Tibial artery (tissue), 4 donors: ENCODE measurements at places on chromosomes 2 and 18.

- no peak for DNase-seq
These were observed 149.2 kb upstream of the POU3F3 start for GRCh38 chr2:104704496-104705245.

DNA sequence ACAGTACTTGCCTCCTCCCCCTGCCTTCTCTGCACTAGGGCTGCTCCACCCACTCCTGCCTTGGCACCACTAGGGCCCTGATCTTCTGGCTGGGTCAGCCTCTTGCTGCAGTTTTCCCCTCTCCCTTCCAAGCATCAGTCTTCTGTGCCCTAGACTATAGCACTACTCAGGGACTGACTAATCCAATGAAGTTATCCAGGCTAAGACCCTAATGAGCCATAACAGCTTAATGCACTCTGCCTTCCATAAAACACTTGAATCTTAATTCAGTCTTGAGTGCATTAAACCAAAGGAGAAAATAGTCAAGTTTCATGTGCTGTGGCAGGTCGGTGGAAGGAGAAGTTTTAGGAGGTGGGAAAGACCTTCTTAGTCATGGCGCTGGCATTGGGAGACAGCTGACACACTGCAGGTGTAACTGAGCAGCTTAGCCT, 95.7 kb downstream of the BIN1 start:
- DNase-seq = no peak

DNA sequence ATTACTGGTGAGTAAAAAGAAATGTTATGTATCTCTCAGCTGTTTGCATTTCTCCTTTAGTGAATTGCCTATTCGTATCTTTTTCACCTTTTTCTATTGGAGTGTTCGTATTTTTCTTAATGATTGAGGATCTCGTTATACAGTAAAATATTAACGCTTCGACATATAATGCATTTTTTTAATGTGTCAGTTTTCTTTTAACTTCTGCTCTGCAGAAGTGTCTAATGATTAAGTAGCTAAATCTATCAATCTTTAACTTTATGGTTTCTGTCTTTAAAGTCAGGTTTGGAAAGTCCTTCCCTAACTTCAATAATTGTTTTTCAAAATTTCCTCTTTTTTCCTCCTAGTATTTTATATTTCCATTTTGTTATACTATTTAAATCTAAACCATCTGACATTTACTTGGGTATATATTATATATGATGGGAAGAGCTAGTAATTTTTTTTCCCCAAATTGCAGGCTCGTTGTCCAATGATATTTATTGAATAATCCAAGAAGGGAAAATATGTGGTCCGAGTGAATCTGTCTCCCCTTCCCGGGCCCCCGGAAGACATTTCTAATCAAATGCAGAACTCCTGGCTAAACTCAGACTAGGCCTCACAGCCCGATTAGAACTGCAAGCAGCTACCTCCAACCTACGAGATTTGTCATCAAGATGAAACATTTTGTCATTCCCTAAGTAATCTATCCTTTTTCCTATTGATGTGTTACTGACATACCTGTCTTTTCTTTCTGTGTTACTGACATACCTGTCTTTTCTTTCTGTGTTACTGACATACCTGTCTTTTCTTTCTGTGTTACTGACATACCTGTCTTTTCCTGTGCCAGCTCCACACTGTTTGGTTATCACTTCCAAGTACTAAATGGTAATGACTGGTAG, 17.2 kb downstream of the PCBP1 start:
- DNase-seq = no peak

DNA sequence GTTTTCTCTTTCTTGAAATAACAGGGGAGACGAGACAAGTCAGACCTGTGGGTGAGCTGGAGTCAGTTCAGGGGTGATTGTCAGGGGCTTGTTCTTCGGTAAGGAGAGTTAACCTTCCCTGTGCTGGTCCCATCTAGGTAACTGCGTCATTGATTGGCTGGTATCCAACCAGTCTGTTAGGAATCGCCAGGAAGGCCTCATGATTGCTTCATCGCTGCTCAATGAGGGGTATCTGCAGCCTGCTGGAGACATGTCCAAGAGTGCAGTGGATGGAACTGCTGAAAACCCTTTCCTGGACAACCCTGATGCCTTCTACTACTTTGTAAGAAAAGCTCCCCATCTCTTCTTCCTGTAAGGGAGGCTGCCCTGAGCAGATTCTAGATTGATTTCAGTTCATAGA, 21.3 kb downstream of the PLEK start:
- DNase-seq = no peak

DNA sequence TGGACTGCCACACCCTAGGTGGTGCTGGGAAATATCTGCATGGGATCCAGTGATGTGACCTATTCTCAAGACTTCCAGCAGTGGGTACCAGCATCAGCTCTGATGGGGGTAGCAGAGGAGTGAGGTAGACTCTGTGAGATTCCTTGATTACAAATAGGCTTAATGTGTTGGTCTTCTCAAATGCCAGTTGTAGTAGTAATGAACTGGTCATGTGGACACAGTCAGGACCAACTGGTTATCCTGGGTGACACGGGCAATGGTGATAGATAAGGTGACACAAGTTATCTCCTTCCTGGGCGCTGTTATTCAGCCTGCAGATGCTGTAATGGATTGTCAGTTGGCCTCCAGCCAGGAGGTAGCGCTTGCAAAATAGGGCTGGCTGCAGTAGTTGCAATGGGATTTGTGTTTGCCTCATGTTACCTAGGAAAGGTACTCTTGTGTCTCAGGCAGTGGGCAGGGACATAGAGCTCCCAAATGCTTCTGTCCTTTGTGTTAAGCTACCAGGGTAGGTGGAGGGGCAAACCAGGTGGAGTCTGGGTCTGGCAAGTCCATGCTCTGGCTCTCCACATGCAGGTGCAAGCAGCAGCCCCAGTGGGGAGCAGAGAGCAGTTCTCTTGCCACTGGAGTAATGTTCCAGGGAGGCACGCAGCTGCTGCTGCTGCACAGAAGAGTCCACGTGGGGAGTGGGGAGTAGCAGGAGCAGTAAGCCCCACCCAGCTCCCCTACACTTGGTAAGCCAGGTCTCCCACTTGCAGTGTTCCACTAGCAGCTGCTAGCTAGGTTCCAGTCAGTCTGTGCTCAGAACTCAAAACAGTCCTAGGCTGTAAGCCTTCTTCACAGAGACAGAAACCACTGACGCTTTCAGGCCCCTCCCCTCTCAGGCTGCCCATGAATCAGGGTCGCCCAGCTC, 505.4 kb upstream of the DDX18 start:
- no peak for DNase-seq

GRCh38 chr18:61551586-61551985, 218.4 kb downstream of the CDH20 start:
- no peak for DNase-seq

DNA sequence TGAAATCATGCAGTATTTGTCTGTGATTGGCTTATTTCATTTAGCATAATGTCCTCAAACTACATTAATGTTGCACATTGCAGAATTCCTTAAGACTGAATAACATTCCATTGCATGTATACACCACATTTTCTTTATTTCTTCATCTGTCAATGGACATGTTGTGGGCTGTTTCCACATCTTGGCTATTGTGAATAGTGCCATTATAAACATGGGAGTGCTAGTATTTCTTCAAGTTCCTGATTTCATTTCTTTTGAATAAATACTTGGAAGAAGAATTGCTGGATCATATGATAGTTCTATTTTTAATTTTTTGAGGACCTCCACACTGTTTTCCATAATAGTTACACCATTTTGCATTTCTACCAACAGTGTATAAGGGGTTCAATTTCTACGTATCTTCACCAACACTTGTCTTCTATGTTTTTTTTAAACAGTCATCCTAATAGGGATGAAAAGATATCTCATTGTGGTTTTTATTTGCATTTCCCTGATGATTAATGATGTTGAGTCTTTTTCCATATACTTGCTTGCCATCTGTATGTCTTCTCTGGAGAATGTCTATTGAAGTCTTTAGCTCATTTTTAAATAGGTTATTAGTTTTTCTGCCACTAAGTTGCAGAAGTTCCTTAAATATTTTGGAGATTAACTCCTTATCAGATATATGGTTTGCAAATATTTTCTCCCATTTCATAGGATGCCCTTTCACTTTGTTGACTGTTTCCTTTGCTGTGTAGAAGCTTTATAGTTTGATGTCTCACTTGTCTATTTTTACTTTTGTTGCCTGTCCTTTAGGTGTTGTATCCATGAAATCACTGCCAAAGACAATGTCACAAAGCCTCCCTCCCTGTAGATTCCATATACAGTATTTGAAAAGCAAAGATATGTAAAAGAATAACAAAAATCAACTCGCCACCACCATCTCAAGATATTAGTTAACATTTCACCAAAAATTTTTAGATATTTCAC, 14.6 kb downstream of the FBXO11 start:
- DNase-seq = no peak

GRCh38 chr2:12552092-12552491, 164.6 kb upstream of the TRIB2 start:
- no peak for DNase-seq

DNA sequence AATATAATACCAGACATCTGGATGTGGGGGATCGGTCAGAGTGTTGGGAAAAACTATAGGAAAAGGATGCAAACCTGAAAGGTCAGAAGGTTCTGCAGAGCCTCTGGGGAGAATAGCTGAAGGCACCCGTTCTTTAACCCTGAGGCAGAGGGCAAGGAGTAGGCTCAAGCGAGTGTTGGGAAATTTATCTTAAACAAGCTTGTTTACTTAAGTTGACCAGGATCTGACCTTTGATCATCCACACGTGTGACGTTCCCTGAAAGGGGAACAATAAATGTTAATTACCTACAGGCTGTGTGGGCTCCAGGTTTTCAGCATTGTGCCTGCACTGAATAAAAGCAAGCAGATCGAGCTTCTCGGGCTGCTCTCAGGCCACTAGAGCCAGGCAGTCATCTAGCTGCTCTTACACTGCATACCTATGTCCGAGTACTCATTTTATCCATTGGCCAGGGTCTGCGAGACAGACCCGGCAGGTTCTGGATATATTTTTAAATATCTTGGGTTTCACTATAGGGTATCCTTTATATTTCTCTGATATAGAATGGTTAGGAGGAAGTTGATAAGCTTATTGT, 400.6 kb upstream of the CHST9 start:
- no peak for DNase-seq

- no peak for DNase-seq
These were observed 43.1 kb downstream of the EDAR start for GRCh38 chr2:108945969-108946368.

- DNase-seq = no peak
These were observed 1283.0 kb upstream of the CDH2 start for GRCh38 chr18:29459972-29460371.

DNA sequence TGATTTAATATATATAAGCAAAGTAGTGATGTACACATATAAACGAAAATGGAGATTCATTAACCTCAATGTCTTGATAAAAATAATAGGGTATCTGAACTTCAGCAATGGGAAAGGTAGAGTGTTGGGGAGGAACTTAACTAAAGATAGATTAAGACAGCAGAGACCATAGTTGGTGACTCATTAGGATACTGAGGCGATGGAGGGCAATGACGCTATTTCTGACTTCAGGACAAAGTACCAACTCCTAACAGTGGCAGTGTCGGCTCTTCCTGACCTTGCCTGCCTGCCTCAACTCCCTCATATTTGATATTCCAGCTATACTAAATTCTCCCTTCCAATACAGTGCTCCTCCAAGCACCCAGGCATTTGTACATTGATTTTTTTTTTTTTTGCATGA, 98.6 kb downstream of the CDH2 start:
- no peak for DNase-seq

GRCh38 chr2:189502714-189503113, 61.4 kb downstream of the WDR75 start:
- DNase-seq = no peak

DNA sequence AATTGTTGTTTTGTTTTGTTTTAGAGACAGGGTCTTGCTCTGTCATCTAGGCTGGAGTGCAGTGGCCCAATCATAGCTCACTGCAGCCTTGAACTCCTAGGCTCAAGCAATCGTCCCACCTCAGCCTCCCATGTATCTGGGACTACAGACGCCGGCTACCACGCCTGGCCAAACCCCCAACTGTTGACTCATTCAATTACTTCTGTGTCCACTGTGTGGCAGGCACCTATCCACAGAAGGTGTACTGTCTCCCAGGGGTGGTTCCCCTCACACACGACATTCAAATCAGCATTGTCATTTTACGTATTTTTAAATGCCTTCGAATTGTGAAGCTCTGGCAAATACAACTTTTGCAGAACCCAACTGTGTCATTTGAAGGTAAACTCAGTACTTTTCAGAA, 188.0 kb upstream of the REV1 start:
- no peak for DNase-seq

DNA sequence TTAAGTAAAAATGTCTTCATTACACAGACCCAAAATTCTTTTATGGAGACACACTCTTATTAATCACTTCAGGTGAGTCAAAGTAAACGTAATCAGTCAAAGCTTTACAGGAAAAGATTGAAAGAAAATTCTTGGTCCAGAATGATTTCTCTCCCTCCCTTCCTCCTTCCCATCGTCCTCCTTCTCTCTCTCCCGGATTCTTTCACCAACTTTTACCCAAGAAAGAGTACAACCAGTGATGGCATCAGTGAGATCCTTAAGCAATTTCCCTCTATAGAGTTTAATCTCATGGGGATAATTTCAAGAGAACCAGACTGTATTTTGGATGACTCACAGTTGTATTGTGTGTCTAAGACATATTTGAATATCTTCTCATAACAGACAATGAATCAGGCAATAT, 258.1 kb downstream of the ALK start:
- no peak for DNase-seq
